Pancreas (tissue), 10 donors: ENCODE measurements at places on chromosomes 4 and X. TPM values are rescaled to one million over a fixed set of nuclear protein-coding genes. Genes with fewer than 3 reads are reported as not detected.
A peak's percentile ranks its signal among the peaks of the same experiment; 100 is the strongest.

H2AZ1 gene
- polyA plus RNA-seq: 91.5 TPM

DNA sequence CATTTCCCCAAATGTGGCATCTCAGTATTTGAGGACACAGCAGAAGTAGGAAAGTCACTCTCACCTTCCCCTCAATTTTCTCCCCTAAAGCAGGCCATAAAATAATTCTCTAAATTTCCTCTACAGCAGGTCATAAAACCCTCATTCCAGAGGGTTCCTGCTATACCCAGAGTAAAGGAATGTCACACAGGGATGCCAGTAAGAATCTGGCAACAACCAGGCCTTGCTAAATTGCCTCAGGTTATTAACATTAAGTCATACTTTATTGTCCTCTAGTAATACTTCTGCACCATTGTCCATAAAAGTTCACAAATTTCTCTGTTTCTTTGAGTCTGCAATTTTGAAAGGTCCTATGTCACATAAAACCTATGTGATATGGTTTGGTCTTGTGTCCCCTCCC lies 685.7 kb upstream of the SLIT2 start:
- DNase-seq: no peak

FATE1 gene
- polyA plus RNA-seq: 0.07 TPM

GRCh38 chr4:159009521-159009920 lies 93.4 kb upstream of the RAPGEF2 start:
- no peak for DNase-seq

GRCh38 chrX:148270499-148270898 lies 229.9 kb upstream of the AFF2 start:
- no peak for DNase-seq

GRCh38 chr4:149518471-149518870 lies 297.2 kb downstream of the IQCM start:
- no peak for DNase-seq

LRIT3 gene
- 0.38 TPM for polyA plus RNA-seq

IGFBP7 gene
- 156 TPM for polyA plus RNA-seq

- peak; percentile 36 for DNase-seq
These were observed 66.9 kb upstream of the ARSJ start for GRCh38 chr4:114046331-114046730.

DNA sequence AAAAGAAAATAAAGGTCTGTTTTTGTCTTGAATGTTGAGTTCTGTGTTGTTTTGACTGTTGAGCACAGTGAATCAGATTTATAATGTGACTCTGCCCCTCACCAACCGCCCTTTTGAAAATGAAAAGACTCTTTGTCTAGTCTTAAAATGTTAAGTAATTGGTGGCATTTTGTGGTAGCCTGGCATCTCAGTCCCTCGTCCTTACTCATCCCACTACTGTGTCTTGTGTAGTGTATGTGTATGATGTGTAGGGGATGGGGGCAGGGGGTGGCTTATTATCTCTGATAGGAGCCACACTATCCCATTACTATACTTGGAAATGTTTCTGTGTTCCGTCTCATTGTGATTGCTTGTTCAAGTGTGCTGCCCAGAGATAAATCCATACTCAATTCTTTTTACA lies 12.2 kb downstream of the KLHL34 start:
- no peak for DNase-seq

- DNase-seq: no peak
These were observed 287.0 kb upstream of the NOCT start for GRCh38 chr4:138728566-138728965.

FAM133A gene
- polyA plus RNA-seq: 0.42 TPM

DNA sequence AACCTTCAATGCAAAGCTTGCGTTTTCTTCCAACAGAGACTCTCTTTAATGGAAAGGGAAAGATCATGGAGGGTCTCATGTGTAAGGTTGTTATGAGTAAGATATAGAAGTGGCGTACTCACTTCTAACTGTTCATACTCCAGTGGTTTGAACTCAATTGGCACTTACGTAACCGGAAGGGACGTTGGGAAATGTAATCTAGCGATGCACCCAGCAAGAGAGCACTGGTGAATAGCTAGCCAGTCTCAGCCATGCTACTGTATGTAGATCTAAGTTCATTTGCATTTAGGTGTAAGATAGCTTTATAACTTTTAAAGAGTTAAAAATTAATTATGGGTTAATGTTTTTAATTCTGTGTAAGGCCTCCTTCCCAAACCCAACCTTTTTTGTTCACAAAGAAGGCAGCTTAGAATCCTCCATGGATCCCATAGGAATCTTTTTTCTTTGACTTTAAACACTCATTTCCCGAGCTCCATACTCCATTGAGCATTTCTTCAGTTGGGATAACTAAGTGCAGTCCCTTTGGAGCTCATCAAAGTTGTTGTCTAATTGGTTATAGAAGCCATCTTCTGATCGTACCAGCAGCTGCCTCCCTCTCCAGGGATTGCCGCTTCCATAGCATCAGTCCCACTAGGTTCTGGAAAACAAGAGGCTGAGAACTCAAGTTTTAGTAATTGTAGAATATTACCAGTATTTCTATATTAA lies 191.1 kb downstream of the RAPGEF2 start:
- DNase-seq: no peak

DNA sequence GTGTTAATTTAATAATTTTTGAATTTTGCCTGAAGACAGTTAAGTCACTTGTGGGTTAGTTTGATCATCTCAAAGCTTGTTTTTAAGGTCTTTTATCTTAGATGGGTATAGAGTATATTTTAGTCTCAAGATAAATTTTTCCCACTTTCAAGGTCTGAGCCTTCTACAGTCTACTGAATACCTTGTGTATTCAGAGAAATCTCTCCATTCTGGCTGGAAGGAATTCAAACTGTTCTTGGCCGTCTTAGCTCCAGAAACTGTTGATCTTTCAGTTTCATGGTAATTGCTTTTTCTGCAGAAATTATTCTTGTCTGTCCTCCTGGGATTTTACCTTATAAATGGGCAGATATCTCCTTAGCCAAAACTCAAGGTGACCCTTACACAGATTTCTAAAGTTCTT lies 97.9 kb downstream of the GC start:
- no peak for DNase-seq

DNA sequence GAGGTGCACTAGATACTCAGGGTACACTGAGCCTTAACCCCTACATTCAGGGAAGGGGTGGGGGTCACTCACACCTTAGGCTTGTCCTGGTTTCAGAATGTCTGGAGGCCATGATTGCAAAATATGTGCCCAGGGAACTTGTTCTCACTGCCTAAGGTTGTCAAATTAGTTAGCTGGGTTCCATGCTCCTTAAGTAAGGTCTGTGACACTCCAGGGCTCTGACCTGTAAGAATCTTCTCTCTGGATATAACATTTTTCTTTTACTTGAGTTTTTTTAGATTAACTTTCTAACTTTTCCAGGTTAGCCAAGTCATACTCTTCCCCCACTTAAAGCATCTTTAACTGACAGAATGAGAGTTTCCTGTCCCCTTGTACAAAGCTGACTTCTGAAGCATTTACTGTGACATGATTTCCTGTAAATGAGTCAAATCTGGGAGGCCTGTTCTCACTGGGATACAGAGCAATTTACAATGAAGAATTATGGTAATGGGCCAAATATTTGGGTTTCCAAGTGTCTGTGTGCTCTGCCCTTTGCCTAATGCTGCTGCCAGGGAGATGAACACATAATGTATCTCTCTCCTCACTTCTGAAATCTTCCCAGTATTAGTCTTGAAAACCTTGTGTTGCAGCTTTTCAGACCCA lies 101.7 kb downstream of the GATB start:
- no peak for DNase-seq

DGAT2L6 gene
- polyA plus RNA-seq: not detected

OTC gene
- polyA plus RNA-seq: 1.4 TPM

DNA sequence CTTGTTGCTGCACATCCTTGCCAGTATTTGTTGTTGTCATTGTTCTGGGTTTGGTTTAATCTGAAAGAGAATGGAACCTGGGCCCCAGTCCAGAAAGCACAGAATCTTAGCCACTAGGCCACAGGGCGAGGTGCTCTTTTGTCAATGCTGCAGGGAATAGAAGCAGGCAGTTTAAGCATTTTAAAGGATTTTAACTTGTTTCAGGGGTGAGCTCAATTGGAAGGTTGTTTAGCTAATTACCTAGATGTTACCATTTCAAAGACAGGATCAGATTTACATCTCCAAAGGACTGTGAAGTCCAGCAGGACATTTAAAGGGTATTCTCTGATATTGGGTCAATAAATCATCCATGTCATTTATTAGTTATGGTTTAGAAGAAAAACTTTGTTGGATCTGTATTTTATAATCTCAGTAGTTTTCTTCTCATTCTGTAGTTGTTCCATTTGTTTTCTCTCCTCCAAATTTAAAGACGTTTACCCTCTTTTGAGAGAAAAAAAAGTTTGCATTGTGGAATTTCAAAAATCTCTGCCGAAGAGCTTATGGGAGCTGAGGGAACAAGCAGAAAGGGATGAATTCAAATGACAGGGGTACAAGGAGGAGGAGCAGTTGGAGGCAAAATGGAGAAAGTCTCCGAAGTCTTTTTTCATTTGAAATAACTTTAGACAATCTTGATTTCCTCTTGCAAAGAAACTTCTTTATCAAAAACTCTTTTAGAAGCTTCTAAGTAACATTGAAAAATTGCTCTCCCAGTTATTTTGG lies 57.5 kb upstream of the FAM47C start:
- DNase-seq: no peak

- DNase-seq: peak; percentile 51
These were observed 41.1 kb upstream of the PPARGC1A start for GRCh38 chr4:23930750-23931488.
